ENCODE measurements at places on chromosomes 16 and 17. TPM values are rescaled to one million over a fixed set of nuclear protein-coding genes. Genes with fewer than 3 reads are reported as not detected.

MRTFB gene
- total RNA-seq = 18.3 TPM

RUNDC3A gene
- total RNA-seq = not detected

C16orf74 gene
- 2.3 TPM for total RNA-seq

ZNF19 gene
- 5.2 TPM for total RNA-seq

PIP4K2B gene
- 81.0 TPM for total RNA-seq

HOXB13 gene
- total RNA-seq = not detected

PRSS36 gene
- total RNA-seq = 2.1 TPM
